ENCODE measurements at places on chromosomes 7 and 10.

DNA sequence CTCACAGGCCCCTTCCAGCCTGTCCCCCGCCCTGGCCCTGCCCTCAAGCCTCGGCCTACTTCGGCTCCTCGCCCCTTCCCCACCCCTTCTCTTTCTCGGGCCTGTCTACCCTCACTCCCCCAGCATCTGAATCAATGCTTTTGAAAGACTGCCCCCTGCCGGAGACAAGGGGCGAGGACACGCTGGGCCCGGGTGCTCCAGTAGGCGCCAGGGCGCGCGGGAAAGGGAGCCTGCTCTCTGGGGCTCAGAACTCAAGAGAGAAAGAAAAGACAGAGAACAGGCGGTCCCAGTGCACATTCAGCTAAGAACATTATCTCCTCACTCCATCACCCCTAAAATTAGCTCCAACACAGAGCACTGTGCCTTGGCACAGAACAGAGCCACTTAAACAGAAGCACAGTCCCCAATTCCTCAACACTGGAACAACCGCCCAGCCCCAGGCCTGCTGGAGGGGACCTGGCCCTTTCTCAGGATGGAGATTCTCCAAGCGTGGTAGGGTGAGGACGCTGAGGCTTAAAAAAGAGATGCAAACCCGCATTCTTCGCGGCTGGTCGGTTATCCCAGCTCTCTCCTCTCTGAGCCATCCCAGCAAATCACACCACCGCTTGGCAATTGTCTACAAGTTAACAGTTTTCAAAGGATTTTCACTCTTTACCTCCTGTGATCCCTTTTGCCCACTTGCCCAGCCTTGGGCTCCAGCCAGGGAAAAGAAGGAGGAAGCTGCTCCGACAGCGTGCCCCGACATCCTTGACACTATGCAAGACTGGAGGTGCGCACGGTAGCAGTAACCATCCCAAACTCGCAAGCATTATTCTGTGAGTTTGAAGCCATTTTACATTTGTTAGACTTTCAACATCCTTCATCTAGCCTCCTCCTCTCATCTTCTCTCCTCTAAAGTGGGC lies 2.1 kb downstream of the GIGYF1 start:
- peak; percentile 64 for DNase-seq

GRCh38 chr7:51340029-51340838 lies 23.6 kb upstream of the COBL start:
- DNase-seq: no peak

GRCh38 chr7:22196429-22196828 lies 160.5 kb downstream of the RAPGEF5 start:
- DNase-seq: no peak

DNA sequence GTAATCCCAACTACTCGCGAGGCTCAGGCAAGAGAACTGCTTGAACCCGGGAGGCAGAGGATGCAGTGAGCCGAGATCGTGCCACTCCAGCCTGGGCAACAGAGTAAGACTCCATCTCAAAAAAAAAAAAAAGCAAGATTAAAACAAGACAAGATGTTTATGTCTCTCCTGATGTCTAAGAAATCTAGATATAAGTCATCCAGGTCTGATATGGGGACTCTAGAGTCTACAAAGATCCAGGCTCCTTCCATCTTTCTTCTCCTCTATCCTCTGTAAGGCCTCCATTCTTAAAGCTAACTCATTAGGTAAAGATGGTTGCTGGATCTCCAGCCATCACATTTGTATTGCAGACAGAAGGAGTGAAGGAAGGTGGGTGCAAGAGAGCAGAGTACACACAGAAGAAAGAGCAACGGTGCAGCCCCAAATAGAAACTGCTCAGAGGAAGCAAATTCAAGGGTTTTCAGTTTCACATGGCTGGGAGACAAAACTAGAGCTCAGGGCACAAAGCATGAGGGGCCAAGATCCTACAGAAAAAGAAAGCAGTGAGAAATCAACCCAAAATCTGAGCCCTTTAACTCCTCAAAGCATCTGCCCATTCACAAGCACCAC lies 57.6 kb downstream of the USP6NL start:
- no peak for DNase-seq

GRCh38 chr10:58827381-58827780 lies 314.7 kb downstream of the BICC1 start:
- DNase-seq: no peak

GRCh38 chr10:84407388-84408049 lies 79.1 kb downstream of the CCSER2 start:
- no peak for DNase-seq
